ENCODE measurements at places on chromosomes 6 and 20. TPM values are rescaled to one million over a fixed set of nuclear protein-coding genes. Genes with fewer than 3 reads are reported as not detected.
A peak's percentile ranks its signal among the peaks of the same experiment; 100 is the strongest.

DNA sequence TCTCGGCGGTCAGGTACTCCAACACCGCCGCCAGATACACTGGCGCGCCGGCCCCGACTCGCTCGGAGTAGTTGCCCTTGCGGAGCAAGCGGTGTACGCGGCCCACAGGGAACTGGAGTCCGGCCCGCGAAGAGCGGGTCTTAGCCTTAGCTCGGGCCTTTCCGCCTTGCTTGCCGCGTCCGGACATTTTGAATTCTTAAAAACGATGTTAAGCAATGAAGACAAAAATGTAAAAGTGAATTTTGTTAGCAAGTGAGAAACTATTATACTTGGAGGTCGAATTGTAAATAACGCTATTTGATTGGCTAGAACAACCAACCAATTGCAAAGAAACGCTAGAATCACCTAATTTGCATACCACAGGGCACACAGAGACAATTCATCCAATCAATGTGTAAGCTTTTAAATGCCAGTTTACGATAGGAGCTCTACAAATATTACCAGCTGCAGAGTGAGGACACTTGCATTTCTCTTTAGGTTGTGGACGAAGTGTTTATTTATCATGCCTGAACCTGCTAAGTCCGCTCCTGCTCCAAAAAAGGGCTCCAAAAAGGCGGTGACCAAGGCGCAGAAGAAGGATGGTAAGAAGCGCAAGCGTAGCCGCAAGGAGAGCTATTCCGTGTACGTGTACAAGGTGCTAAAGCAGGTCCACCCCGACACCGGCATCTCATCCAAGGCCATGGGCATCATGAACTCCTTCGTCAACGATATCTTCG is 112.0 kb downstream of the HFE start:
- peaks cover 5% of the 10 kb centered on the region for H3K4me1 ChIP-seq
- H3K4me3 ChIP-seq, result peak overlapping the region; percentile 63
- peak overlapping the region; percentile 87 for H3K27ac ChIP-seq
- H3K36me3 ChIP-seq, result no peaks in the 10 kb centered on the region

GRCh38 chr6:150739711-150740349 is 125.7 kb upstream of the MTHFD1L start:
- no peaks in the 10 kb centered on the region for H3K36me3 ChIP-seq
- H3K4me3 ChIP-seq, result no peak overlapping the region
- H3K27me3 ChIP-seq, result no peaks in the 10 kb centered on the region
- peaks cover 15% of the 10 kb centered on the region for H3K4me1 ChIP-seq
- no peak for DNase-seq

- H3K4me3 ChIP-seq, result peak overlapping the region; percentile 7
- no peaks in the 10 kb centered on the region for H3K36me3 ChIP-seq
- peaks cover 33% of the 10 kb centered on the region for H3K4me1 ChIP-seq
- no peak overlapping the region for H3K27ac ChIP-seq
- H3K27me3 ChIP-seq, result no peaks in the 10 kb centered on the region
- DNase-seq, result peak; percentile 88
These were observed 4.5 kb upstream of the TAF8 start for GRCh38 chr6:42045538-42046460.

GRCh38 chr6:81743649-81744048 is 8.8 kb downstream of the TENT5A start:
- no peak for DNase-seq
- peaks cover 24% of the 10 kb centered on the region for H3K4me1 ChIP-seq
- no peak overlapping the region for H3K27ac ChIP-seq
- peaks cover 28% of the 10 kb centered on the region for H3K36me3 ChIP-seq
- H3K27me3 ChIP-seq, result no peaks in the 10 kb centered on the region

GRCh38 chr6:110529907-110530306 is 53.5 kb upstream of the SLC22A16 start:
- H3K4me1 ChIP-seq, result peaks cover 21% of the 10 kb centered on the region
- peaks cover 41% of the 10 kb centered on the region for H3K27me3 ChIP-seq

DNA sequence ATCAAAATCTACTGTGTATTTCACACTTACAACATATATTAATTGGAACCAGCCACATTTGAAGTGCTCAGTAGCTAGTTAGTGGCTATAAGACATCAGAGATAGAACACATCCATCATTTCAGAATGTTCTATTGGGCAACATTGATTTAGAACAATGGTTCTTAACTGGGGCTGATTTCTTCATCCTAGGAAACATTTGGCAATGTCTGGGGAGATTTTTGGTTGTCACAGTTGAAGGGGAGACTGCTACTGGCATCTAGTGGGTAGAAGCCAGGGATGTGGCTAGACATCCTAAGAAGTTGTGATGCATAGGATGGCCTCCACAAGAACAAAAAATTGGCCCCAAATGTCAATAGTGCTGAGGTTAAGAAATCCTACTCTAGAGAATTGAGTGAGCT is 132.5 kb downstream of the OLIG3 start:
- no peak for DNase-seq
- H3K27me3 ChIP-seq, result no peaks in the 10 kb centered on the region
- no peaks in the 10 kb centered on the region for H3K4me1 ChIP-seq
- no peak overlapping the region for H3K4me3 ChIP-seq
- no peaks in the 10 kb centered on the region for H3K36me3 ChIP-seq
- no peak overlapping the region for H3K27ac ChIP-seq

- H3K27me3 ChIP-seq, result no peaks in the 10 kb centered on the region
- peak; percentile 76 for DNase-seq
- H3K4me3 ChIP-seq, result no peak overlapping the region
- no peaks in the 10 kb centered on the region for H3K36me3 ChIP-seq
- H3K4me1 ChIP-seq, result peaks cover 4% of the 10 kb centered on the region
These were observed 59.8 kb downstream of the NEDD9 start for GRCh38 chr6:11172501-11173327.

- H3K4me3 ChIP-seq, result no peak overlapping the region
- H3K36me3 ChIP-seq, result no peaks in the 10 kb centered on the region
- DNase-seq, result no peak
- no peak overlapping the region for H3K27ac ChIP-seq
These were observed 11.0 kb downstream of the BTNL2 start for GRCh38 chr6:32396028-32396427.

DNA sequence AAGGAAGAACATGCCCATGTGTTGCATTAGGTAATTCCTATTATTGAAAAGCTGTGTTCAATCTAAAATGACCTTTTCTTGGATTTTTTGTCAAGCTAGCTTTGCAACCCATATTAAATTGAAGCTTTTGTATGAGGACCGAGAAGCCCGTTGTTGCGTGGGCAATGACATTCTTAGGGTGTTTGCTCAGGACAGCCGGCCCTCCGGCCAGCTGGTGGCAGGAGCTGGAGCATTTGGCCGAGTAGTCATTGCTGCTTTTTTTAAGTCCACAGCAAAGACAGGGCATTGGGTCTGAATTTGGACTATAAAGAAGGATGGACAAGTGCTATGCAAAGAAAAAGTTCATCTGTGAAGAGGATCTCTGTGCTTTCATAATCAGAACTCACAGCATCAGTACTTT is 365.8 kb downstream of the SAMD5 start:
- no peak for DNase-seq
- no peaks in the 10 kb centered on the region for H3K27me3 ChIP-seq
- H3K36me3 ChIP-seq, result no peaks in the 10 kb centered on the region
- no peak overlapping the region for H3K4me3 ChIP-seq
- H3K27ac ChIP-seq, result no peak overlapping the region

DNA sequence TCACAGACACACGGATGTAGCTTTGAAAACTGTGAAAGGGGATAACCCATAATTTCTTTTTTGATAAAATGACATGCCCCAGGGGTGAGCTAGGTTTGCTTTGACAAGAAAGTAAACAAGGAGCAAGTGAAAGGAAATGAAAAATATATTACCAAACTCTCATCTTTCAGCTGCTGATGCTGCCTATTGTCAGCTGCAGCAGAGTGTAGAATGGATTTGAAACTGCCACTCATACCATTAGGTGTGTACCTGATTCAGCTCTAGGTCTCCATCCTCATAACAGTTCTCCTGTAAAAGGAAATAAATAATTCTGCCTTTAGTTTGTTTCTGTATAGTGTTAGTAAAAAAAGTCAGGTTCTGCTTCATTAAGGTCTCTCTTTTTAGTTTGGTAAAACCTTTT is 415.1 kb upstream of the MARCKS start:
- H3K27ac ChIP-seq, result no peak overlapping the region
- H3K4me1 ChIP-seq, result no peaks in the 10 kb centered on the region
- no peak for DNase-seq
- H3K36me3 ChIP-seq, result no peaks in the 10 kb centered on the region
- no peaks in the 10 kb centered on the region for H3K27me3 ChIP-seq

DNA sequence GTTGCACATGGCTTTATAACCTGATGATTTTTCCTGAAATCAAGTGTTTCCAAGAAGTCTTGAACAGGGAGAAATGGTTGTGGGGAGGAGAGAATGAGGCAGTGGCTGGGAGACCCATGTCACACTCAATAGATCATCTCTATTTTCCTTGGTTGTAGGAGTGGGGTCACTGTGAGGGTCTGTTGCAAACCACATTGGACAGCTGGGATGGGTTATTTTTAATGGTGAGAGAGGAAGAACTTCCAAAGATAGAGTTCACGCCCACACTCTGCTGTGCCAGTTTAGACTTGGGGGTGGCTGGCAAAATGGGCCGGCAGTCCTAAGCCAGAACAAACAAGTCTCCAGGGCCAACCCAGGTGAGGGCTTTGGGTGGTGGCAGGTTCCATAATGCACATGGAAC is 276.4 kb upstream of the PRND start:
- peaks cover 7% of the 10 kb centered on the region for H3K36me3 ChIP-seq
- H3K4me1 ChIP-seq, result peaks cover 17% of the 10 kb centered on the region
- no peak overlapping the region for H3K4me3 ChIP-seq
- H3K27ac ChIP-seq, result no peak overlapping the region
- DNase-seq, result no peak

GRCh38 chr6:111776236-111777221 is 96.7 kb downstream of the FYN start:
- H3K27ac ChIP-seq, result no peak overlapping the region
- no peaks in the 10 kb centered on the region for H3K27me3 ChIP-seq
- H3K4me3 ChIP-seq, result no peak overlapping the region
- no peaks in the 10 kb centered on the region for H3K4me1 ChIP-seq
- no peak for DNase-seq
- no peaks in the 10 kb centered on the region for H3K36me3 ChIP-seq

DNA sequence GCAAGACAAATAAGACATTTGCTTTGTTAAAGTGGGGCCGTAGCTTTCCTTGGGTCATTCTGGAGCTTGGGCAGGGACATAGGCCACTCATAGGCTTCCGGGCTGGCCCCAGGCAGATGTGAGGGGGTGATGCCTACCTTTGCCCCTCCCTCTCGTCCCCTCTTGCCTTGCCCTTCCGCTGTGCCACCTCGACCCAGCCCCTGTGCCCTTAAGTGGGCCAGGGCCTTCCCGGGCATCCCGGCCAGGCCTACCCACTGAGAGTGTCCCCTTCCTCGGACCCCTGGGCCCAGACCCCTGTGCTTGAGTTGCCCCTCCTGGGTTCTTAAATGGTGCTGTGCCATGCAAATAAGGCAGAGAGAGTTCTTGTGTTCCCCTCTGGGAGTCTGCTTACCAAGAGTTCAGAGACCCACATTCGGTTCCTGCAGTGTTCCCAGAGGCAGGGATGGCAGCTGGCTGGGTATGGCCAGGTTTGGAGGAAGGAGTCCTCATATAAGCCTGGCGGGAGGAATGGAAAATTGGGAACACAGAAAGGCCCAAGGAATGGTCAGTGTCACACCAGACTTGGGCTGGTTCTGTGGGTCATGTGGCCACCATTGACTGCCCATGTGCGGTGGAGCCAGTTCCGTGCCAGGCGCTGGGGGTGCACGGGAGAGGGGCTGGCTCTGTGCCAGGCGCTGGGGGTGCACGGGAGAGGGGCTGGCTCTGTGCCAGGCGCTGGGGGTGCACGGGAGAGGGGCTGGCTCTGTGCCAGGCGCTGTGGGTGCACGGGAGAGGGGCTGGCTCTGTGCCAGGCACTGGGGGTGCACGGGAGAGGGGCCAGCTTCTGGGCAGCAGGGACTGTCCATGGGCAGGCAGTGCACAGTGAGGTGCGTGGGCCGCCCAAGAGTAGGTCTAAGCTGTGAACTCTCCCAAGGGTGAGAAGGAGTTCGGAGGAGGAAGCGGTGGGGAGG is 173.5 kb upstream of the SNX9 start:
- no peaks in the 10 kb centered on the region for H3K36me3 ChIP-seq
- peaks cover 8% of the 10 kb centered on the region for H3K4me1 ChIP-seq
- no peaks in the 10 kb centered on the region for H3K27me3 ChIP-seq
- no peak overlapping the region for H3K27ac ChIP-seq
- H3K4me3 ChIP-seq, result no peak overlapping the region

DNA sequence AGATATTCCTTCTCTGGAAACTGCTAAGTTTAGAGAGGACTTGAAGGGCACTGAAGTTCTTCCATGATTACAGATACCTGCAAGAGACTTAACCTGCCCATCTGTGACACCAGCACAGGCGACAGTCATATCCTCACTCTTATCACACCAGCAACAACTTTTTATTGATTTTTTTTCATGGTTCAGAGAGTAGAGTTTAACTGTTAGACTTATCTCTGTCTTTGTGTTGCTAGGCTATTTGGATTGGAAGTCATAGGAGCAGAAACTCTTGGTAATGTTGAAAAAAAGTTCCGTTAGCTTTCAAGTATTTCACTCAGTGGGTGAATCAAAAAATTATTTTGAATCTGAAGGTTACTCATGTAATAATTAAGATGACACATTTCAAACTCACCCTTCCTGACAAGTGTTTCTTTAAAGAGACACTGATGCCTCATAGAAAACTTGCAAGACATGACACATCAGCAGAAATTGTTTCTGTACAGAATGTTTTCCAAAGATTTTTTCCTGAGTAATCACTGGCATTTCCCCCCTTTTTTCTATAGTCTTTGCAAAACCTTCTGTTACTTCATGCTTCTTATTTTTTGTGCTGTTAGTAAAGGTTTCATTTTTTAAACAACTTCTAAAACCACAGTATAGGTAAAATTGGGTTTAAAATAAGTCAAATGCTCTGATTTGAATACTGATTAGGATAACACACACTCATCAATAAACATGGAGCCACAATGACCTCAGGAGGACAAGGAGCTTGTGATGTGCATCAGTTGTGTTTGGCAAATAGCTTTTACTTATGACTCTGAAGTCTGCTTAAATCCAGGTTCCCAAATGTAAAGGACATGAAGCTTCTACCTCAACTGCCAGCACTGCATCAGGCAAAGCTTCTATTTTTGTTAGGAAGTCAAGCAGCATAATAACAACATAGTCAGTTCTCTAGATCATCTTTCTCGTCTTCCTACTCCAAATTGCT is 252.9 kb upstream of the MAN1A1 start:
- no peak overlapping the region for H3K4me3 ChIP-seq
- H3K27me3 ChIP-seq, result no peaks in the 10 kb centered on the region
- DNase-seq, result no peak
- H3K36me3 ChIP-seq, result no peaks in the 10 kb centered on the region
- no peaks in the 10 kb centered on the region for H3K4me1 ChIP-seq

Gene EBF4
- total RNA-seq, result 1.2 TPM

Gene LY6G6D
- not detected for total RNA-seq

Gene MUCL3
- not detected for total RNA-seq

Gene CDH26
- total RNA-seq, result 0.58 TPM

Gene UBR2
- 17.5 TPM for total RNA-seq

Gene SLA2
- total RNA-seq, result not detected

Gene ASXL1
- 96.9 TPM for total RNA-seq

Gene C4B
- 2.3 TPM for total RNA-seq

Gene RSPH3
- total RNA-seq, result 4.0 TPM
